ENCODE measurements at places on chromosomes 2 and 18.

DNA sequence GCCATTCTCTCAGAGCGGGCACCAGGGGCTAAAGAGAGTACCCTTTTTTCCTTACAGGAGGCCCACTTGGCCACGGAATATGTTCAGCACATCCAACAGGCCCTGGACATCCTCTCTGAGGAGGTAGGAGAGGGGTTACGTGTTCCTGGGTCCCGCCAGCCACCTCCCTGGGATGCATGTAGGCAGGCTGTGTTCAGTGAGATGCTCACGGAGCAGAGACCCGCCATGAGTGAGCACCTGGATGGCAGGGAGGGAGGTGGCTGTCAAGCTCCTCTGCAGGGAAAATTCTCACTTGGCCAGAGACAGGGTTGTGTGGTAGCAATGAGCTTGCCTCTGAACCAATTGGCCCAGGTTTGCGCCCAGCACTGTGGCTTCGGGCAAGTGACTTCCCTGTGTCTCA lies 123.1 kb upstream of the PPP1CB start:
- ATAC-seq: no peak

GRCh38 chr2:235834781-235835180 lies 333.4 kb downstream of the GBX2 start:
- ATAC-seq: no peak

GRCh38 chr18:56913941-56914340 lies 232.9 kb upstream of the BOD1L2 start:
- no peak for ATAC-seq

DNA sequence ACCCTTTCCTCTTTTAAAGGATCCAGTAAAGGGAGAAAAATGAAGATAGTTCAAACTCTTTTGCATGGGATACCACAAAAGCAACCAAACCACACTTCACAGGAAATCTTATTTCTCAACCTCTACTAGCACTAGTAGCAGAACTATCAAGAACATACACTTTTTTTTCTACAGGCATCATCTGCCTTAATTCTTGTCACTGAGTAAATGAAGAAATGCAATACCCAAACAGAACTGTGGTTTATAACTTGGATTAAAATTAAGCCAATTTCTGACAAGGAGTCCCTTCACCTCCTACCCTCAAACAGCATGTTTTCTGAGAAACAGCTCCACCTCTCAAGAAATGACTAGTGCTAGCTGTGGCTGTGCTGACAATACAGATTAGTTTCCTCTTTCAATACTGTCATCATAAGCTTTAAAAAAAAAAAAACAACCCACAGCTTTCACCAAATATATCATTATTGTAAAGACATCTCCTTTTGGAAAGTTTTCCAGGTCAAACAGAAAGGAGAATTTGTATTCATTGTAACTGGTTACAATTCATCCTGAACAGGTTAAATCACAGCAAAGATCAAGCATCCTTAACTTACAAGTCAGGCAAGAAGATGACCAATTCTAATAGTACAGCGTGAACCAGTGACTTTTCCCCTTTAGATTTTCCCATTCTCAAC lies 44.4 kb downstream of the PTPN2 start:
- peak; percentile 27 for ATAC-seq

DNA sequence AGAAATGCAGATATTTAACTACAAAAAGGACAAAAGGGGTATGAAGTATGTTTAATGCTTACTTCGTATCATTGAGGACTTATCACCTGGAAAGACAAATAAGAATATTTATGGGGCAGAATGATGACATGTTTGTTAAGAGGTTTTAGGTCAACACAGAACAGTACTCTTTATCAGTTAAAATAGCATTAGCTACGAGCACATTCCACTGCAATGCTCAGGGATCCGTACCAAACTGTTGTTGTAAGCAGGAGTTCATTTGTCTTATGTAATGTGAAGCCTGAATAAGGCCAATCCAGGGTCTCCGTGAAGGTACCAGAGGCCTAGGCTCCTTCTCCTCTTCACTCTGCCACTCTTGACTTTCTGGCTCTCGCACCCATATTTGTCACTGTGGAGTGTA lies 465.7 kb upstream of the NRP2 start:
- no peak for ATAC-seq

DNA sequence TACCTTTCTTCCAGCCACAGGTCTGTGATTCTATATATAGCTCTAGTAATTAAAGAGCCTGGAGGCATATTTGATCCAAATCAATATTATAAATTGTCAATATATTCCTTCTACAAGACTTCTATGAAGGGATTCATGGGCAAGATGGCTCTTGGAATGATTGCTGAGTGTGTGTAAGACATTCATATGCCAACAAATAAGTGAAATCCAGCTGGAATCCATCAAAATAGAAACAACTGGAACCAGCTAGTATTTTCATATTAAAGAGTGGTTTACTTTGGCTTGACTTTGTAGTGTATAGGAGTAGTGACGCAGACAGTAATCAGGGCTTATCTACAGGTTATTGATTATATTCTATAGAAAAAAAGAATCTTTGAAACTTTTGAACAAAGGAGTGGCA lies 83.4 kb downstream of the CALCRL start:
- ATAC-seq: no peak

DNA sequence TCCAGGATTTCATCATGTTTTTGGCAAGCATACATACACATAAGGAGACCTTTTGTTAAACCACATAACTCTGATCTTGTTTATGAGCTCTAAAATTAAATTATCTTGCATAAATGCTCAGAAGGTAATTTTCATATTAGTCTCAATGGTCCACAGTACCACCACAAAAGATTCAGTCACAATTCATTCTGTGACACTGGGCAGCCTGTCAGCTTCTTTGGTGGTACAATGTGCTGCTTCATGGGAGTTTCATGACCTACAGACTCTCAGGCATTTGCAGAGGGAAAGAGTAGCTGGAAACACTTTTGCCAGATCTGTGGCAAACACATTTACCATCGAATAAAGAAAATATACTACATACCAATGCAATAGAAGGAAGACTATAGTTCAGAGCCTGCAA lies 51.3 kb upstream of the ZNF397 start:
- no peak for ATAC-seq

DNA sequence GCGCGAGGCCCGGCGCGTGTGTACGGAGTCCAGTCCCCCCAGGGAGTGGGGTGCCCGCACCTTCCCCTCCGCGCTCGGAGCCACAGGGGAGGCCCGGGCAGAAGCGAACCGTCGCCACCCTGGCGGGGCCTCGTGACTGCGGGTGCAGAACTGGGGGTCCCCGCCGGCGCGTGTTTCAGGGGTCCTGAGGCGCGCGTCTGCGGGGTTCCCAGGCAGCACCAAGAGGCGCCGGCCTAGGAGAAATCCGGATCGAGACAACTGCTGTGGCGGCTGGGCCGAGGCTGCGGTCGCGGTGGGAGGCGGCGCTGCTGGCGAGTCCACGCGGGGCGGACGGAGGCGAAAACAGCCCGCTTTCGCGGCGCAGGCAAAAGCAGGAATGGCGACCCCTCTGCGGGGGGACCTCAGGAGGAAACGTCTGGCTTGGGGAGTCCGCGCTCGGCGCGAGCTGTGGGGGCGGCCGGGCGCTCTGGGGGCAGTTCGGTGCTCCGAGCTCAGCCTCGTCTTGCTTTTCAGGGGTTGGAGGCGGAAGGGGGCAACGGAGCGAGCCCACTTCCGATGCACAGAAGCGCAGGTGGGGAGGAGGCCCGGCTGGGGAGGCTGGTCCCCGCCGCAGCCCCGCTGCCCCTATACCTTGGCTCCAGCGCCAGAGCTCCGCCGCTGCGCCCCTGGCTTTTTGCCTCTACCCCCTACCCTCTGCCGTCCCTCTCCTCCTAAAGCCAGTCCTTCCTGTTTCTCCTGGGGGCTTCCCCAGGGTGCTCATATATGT lies 81.5 kb upstream of the LDLRAD4 start:
- peak; percentile 79 for ATAC-seq

DNA sequence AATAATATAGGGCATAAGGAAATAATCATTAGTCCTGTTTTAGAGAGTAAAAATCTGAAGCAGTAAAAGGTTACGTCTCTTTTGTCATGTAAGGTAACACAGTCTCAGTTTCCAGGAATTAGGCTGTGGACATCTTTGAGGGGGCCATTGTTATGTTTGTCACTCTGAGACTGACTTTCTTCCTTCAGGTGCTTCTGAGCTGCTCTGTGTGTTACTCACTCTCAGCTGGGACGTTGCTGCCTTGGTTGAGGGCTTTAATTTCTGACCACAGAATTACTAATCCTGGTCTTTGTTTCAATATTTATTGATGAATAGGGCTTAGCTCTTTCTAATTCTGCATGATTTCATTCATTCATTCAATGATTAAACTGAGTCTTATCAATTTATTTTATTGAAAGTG lies 55.9 kb upstream of the SLC38A11 start:
- ATAC-seq: no peak

DNA sequence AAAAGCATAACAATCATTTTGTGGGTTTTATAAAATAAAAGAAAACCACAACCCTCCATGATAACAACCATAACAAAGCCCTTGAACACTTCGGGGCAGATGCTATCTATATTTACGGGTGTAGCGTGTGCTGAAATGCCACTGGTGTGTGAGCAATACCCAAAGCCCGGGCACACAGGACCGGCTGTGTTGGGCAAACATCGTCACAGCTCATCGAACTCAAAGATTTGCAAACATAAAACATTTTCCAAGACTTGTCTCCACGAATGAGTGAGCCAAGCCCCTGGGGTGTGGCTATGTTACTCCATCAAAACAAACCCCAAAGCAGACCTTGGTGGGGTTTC lies 290.2 kb downstream of the LPIN1 start:
- ATAC-seq: no peak

- ATAC-seq: no peak
These were observed 282.5 kb upstream of the SPRED2 start for GRCh38 chr2:65714866-65715265.

- peak; percentile 30 for ATAC-seq
These were observed 807 bp upstream of the CREB1 start for GRCh38 chr2:207528980-207529329.

DNA sequence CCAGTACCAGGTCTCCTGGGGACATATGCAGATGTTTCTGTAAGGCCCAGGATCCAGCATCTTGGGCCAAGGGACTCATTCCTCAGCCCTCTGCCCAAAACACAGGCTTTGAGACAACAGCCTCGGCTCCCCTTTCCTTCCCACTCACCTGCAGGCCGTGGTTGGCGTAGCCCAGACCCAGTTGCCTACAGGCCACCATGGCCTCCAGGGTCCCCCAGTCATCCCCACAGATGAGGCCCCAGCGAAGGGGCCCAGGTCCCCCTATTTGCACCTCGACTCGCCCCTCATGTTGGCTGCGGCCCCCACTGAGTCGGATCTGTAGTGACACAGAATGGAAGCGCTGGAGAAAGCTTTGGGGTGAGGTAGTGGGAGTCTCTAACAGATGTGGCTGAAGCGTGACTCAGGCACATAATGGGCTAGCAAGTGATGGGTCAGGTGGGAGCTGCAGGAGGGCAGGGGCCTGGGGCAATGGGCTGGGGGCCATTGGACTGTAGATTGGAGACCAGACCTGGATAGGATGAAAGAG lies 5.8 kb downstream of the HTRA2 start:
- ATAC-seq: no peak

DNA sequence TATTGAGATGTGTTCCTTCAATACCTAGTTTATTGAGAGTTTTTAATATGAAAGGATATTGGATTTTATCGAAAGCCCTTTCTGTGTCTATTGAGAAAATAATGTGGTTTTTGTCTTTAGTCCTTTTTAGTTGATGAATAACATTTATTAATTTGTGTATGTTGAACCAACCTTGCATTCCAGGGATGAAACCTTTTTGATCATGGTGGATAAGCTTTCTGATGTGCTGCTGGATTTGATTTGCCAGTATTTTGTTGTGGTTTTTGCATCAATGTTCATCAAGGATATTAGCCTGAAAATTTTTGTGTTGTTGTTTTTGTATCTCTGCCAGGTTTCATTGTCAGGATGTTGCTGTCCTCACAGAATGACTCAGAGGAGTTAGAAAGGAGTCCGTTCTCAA lies 1710.4 kb downstream of the SUCLG1 start:
- no peak for ATAC-seq

DNA sequence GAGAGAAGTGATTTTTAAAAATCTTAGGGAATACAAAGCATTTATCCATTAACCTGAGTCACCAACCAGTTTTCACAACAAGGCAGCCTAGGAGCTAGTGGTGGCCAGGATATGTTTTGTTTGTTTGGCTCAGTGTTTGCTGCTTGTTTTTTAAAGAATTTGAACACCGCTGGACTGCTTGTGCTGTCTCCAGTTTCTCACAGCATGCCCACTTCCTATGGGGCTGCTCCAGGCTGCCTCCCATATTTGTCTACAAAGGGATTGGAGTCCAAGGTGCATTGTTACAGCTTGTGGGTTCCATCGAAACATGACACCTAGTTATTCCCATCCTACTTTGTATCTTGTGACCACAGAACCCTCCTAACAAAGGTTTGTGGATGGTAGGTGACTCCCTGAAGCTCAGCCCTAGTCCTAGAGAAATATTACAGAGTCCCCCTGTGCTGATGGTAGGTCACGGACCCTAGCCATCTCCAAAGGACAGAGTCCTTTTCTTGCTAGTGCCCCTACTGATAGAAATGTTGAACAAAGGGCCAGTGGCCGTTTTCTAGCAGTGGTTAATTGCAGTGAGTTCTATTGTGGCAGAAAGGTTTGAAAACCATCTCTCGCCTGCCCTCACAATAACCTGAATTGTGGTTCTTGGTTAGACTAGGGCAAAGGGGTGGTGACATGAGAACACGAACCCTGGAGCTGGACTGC lies 23.2 kb downstream of the GPR39 start:
- ATAC-seq: peak; percentile 45

- no peak for ATAC-seq
These were observed 2.7 kb downstream of the PRLH start for GRCh38 chr2:237569041-237569440.

DNA sequence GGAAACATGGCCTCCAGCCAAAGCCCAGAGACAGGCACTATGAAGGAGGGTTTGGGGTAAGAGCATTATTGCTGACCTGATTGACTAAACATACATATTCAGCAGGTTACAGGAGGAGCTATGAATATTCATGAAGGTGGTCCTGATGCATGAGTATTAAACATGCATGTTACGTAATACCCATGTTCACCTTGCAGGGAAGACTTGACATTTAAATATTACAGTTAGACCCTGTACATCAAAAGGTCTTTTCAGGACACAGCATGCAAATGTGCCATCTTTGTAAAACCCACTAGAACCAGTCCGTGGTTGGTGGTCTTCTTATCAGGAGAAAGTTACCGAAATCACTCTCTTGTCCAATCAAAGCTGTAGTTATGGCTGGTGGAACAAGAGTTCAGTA lies 59.9 kb downstream of the XRCC5 start:
- ATAC-seq: no peak
